Muscle of leg (tissue), 16 donors: ENCODE measurements at places on chromosomes 16 and 17. TPM values are rescaled to one million over a fixed set of nuclear protein-coding genes. Genes with fewer than 3 reads are reported as not detected.

- no peak for DNase-seq
Measured at GRCh38 chr17:30379303-30379902, 676 bp downstream of the CPD start.

GRCh38 chr17:32016231-32016630 is 9.0 kb downstream of the LRRC37B start:
- no peak for DNase-seq

DNA sequence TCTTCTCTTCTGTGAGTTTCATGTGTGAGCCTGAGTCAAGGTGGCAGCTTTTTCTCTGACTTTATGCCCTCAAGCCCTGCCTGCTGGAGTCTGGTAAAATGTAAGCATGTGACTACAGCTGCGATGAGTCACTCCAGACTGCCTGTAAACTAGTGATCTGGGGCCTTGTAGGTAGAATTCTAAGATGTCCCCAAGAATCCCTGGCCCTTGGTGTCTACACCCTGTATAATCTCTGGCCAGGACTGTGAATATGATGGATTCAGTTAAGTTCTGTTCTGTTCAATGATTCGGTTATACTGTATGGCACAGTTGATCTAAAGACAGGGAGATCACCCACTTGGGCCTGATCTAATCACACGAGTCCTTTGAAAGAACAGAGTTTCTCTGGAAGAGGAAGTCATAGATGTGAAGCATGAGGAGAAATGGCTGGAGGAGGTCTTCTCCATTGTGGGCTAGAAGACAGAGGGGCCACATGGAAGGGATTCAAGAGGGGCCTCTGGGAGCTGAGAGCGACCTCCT is 29.8 kb downstream of the PRSS54 start:
- DNase-seq = no peak

CCL1 gene
- not detected for polyA plus RNA-seq

DOC2B gene
- polyA plus RNA-seq = 3.7 TPM
